ENCODE measurements at places on chromosomes 2 and 18. TPM values are rescaled to one million over a fixed set of nuclear protein-coding genes. Genes with fewer than 3 reads are reported as not detected.

Gene VWA3B
- 3.2 TPM for total RNA-seq

Gene GLB1L
- 2.5 TPM for total RNA-seq

Gene FBXO48
- total RNA-seq, result 1.5 TPM

- no peaks in the 10 kb centered on the region for H3K36me3 ChIP-seq
- DNase-seq, result no peak
- no peaks in the 10 kb centered on the region for H3K4me1 ChIP-seq
- H3K27me3 ChIP-seq, result no peaks in the 10 kb centered on the region
Observed at GRCh38 chr2:25617948-25618646, 55.3 kb downstream of the DTNB start.

DNA sequence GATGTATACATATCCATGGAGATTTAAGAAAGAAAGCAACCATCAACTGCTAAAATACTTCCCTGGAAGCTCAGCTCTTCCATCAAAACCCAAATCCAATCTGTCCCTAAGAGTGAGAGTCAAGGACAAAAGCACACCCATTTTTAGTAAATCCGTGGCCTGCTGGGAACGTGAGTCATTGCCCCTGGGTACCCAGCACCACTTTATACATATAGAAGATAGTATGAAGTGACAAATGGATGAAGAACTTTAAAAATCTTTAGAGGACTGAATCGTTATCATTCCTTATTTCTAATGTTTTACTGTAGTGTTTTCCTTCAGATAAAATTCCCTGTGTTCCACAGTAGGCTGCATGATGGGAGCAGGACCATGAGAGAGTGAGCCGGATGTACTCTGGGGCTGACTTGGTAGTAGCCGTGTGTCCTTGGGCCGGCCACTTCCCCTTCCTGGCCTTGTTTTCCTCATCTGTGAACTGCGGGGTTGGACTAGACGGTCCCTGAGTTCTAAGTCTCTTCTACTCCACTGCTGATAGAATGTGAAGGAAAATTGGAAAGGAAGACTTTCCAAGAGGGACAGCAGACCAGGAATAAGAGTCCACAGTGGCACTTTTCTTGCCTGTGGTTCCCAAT is 28.5 kb upstream of the CEP68 start:
- no peak overlapping the region for H3K4me3 ChIP-seq
- H3K4me1 ChIP-seq, result peaks cover 12% of the 10 kb centered on the region
- H3K27me3 ChIP-seq, result no peaks in the 10 kb centered on the region
- no peaks in the 10 kb centered on the region for H3K36me3 ChIP-seq
- no peak overlapping the region for H3K27ac ChIP-seq
- DNase-seq, result no peak
